ENCODE measurements at places on chromosomes 7 and 10.

GRCh38 chr7:9120331-9120730, 686.9 kb downstream of the NXPH1 start:
- no peak for DNase-seq

DNA sequence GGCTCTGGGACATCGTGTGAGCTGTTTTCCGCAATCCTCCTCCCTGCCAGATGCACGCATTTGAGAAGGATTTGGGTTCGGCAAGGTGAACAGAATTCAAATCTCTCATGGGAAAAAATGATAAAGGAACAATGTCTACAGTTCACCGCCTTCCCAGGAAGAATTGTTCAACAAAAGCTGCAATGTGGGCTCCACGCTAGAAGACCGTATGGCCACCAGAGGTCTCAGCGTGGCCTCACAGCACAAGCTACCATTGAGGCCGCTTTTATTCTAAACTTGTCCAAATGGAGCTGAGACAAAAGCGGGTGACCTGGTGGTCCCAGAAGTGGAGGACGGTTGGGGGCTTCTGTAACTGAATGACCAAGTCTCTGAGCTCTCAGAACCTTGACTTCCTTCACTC, 733.1 kb downstream of the PARD3 start:
- no peak for DNase-seq

GRCh38 chr10:111246814-111247452, 170.1 kb downstream of the ADRA2A start:
- DNase-seq = no peak

- DNase-seq = no peak
These were observed 63.8 kb upstream of the SMNDC1 start for GRCh38 chr10:110368556-110368955.

DNA sequence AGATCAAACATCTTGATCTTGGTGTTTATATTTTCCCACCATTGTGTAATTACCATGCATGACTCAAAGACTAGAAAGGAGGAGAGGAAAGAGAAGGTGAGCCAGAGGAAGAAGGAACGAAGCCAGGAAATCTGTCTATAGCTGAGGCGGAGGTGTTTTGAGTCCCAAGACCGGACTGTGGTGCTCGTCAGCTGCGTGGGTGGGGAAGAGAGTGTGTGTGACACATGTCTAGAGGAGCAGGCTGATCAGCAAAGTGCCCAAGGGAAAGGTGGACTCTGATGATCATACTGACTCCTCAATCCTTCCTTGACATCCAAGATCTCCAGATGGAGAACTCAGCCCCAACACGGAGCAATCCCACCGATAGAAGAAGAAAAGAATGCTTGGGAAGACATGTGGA, 189.5 kb upstream of the MINDY3 start:
- DNase-seq = no peak

DNA sequence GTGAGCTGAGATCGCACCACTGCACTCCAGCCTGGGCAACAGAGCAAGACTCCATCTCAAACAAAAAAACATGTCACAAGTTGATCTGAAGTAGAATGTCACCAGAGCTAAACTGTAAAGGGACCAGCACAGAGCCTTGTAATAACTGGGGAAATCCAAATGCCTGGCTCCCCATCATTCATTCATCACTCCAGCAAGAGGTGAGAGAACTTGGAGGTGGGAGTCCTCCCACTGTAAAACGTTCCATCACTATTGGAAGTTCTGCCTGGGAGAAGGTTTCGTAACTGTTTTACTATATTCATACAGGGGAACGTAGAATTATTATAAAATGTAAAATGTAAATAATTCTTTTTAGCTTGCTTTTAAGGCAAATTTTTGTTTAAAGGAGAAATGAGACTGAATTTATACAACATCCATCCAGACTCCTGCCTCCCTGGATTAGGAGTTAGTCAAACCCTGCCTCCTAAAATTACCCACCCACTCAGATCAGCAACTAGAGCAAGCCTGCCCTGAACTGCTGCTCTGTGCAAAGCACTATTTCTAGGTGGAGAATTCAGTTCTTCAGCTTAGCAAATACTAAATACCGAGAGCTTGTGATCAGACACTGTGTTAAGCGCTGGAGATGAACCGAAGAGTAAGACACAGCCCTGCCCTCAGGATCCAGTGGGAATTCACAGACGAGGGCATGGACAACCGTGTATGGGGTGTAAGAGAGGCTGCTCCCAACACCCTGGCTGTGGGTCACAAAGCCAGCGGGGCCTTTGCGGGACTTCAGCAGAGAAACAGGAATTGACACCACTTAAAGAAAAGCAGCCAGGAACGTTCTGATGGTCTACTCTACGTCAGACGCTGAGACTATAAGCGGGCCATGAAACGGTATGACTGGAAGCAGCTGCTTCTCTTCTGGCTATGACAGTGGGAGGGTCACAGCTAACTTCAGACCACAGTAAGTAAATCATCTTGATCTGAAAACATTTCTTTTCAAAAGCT, 208.3 kb downstream of the ZMYND11 start:
- no peak for DNase-seq

- DNase-seq = no peak
These were observed 54.8 kb downstream of the SEC23IP start for GRCh38 chr10:119947300-119947699.

- no peak for DNase-seq
These were observed 96.3 kb upstream of the TRIM24 start for GRCh38 chr7:138363721-138364120.

DNA sequence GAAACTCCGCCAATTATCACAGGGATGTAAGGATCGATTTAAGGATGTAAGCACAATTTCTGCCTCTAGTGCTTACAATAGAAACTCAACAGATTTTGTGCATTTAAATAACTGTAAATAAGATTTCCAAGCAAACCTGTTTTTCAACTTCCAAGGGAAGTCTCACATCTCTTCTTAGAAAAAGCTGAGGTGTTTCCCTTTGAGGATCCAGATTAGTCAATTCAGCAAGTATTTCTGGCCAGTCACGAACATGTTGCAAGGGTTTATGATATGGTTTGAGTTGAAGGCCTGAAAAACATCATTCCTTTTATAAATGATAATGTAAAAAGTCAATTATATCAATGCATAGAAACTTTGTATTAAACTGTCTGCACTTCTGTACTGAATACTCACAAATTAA, 23.9 kb downstream of the KRIT1 start:
- no peak for DNase-seq

DNA sequence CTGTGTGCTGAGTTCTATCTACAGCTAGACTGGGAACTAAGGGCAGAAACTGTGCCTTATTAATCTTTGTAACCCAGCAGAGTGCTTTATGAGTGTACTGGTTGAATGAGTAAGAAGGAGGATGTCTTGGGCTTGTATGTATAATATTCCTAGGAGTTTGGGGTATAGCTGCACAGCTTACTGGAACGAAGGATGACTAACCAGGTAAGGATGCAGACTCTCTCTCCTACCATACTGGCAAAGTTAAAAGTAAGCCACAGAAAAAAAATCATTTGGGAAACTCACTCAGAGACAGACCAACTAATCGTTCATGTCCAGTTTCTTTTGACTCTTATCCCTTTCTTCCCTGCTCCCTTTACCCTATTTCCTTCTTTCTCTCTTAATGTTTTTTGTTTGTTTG, 1.4 kb upstream of the DHTKD1 start:
- no peak for DNase-seq

GRCh38 chr7:95526128-95526738, 40.5 kb downstream of the ASB4 start:
- DNase-seq = no peak

DNA sequence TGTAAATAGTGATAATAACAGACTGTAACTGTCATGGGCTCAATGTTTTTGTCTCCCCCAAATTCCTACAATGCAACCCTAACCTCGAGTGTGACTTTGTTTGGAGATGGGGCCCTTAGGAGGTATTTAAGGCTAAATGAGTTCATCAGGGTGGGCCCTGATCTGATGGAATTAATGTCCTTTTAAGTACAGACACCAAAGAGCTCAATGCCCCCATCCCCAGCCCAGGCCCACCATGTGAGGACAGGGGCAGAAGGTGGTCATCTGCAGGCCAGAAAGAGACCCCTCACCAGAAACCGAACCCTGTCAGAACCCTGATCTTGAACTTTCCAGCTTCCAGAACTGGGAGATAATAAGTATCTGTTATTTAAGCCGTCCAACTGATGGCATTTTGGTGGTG, 83.2 kb downstream of the PIP4K2A start:
- DNase-seq = no peak

DNA sequence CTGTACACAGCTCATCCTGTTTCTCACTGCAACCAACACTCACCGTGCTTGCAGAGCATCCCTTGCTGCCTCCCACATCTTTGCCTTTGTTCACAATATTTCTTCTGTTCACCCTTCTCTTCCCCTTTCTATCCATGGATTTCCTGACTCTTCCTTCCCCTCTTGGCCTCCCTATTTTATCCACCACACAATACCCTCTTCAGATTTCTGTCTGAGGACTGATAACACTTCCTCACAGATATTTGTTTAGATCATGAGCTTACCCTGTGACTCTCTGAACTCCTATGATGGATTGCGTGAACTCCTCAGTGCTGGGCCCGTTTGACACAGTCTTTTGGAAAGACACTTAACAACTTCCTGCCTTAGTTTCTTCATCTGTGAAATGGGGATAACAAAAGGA, 62.8 kb upstream of the GPR158 start:
- DNase-seq = no peak

- DNase-seq = no peak
These were observed 241.6 kb downstream of the NSUN6 start for GRCh38 chr10:18409599-18410397.

GRCh38 chr10:30192846-30193608, 133.6 kb upstream of the JCAD start:
- peak; percentile 67 for DNase-seq
